Activated naive CD8-positive, alpha-beta T cell treated with anti-CD3 and anti-CD28 coated beads, Interleukin-2, amount 10 ng/mL, durations not matched to agents 7 days and 5 days (primary cell): ENCODE measurements at places on chromosomes 12 and 14.

DNA sequence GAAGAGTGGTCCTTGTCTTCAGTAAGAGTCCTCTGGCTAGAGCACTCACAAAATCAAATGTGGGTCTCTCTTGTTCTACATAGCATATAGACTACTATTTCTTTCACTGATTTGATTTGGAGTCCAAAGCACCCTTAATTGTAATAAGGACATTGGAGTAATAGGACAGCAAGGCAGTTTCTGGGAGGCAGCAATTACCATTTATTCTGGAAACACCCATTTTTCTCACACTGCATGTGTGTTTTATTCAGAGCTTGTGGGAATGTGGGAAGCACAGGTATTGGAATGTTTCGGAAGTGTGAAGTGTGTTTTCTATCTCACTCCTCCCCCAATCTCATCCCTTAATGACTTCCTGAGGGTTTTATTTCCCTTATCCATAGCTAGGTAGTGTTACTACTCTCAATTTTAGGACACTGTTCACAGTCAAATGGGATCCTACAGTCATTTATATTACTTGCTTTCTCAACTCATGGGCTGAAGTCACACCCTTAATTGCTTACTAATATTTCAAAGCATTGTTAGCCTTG lies 20.2 kb downstream of the PCBP2 start:
- DNase-seq = no peak
- peaks cover 38% of the 10 kb centered on the region for H3K36me3 ChIP-seq
- H3K4me1 ChIP-seq = peaks cover 38% of the 10 kb centered on the region
- no peak overlapping the region for H3K27ac ChIP-seq

GRCh38 chr14:92586963-92587699 lies 73.5 kb downstream of the RIN3 start:
- peaks cover 79% of the 10 kb centered on the region for H3K4me1 ChIP-seq
- no peaks in the 10 kb centered on the region for H3K27me3 ChIP-seq
- DNase-seq = peak; percentile 42
- H3K36me3 ChIP-seq = peaks cover 58% of the 10 kb centered on the region

DNA sequence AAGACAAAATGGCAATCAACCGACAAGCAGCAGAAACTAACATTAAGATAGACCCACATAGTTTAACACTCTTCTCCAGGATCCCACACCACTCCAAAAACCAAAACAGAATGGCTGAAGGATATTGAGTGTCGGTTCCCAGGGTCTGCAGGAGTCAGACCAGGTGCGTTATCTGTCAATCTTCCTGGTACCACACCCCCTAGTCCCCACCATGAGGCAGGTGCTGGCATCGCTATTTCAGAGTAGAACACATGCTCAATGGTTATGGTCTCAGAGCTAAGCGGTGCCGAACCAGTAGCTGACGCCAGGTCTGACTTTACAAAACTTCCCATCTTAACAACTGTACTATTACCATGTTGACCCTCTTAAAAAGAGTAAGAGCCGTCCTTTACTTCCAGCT lies 10.2 kb downstream of the STX2 start:
- H3K36me3 ChIP-seq = peaks cover 2% of the 10 kb centered on the region
- no peak for DNase-seq
- H3K27ac ChIP-seq = no peak overlapping the region
- no peak overlapping the region for H3K4me3 ChIP-seq
- H3K4me1 ChIP-seq = peaks cover 10% of the 10 kb centered on the region

DNA sequence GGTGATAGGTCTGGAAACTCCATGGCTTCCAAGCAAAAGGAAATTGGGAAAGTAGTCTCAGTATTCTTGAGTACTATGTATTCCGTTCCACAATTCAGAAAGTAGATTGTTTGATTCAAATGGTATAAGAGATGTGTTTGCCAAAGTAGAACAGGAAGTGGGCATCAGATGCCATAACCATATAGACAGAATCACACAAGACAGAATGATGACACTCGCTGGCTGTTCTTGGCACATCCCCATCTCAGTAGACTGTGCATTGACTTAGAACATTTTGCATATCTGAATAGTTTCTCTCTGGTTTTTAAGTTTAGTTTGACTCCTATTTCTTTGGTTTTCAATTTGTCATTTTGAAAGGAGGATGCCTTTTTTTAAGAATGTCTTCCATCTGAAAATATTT lies 221.1 kb upstream of the RGS6 start:
- H3K4me1 ChIP-seq = peaks cover 12% of the 10 kb centered on the region
- DNase-seq = no peak
- peak overlapping the region; percentile 55 for H3K27ac ChIP-seq
- H3K36me3 ChIP-seq = peaks cover 41% of the 10 kb centered on the region
- no peaks in the 10 kb centered on the region for H3K27me3 ChIP-seq

DNA sequence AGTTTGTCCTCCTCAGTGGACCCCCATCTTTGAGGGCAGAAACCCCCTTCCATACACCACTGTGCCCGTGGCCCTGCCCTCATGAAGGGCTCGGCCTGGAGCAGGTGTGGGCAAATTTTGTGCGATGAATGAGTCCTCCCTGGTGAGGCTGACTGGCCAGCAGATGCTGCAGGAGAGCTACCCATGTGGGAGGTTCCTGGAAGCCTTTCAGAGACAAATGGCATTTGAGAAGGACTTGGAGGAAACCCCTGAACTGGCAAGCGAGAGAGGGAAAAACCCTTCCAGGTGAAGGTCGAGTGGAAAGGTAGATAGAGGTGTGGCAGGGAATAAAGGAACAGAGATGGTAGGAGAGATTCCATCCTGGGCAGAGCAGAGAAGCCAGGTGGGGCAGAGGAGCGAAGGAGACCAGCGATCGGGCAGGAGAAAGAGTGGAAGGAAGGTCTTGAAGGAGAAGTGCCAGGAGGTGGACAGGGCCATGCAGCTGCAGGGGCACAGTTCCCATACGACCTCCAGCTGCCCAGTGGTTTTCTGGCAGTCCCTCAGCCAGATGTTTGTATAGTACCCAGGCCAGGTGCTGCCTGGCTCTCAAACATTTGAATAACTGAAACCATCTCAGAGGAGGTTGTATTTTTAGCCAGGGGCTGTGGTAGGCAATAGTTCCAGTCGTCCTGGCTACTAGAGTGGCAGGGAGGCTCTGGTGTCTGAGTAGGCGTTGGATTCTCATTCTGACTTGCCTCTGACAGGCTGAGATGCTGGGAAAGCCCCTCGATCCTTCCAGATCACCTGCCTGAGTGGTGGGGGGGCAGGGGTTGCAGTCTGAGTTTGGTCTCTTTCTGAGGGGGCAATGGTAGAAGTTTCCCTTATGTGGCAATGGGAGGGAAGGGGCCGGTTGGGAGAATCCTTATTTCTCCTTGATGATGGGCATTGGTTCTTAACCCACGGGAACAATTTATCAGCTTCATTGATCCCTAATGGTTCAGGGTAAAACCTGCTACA lies 40.1 kb downstream of the FBXL14 start:
- no peak overlapping the region for H3K4me3 ChIP-seq
- no peaks in the 10 kb centered on the region for H3K36me3 ChIP-seq
- no peaks in the 10 kb centered on the region for H3K4me1 ChIP-seq
- H3K27me3 ChIP-seq = peaks cover 13% of the 10 kb centered on the region

DNA sequence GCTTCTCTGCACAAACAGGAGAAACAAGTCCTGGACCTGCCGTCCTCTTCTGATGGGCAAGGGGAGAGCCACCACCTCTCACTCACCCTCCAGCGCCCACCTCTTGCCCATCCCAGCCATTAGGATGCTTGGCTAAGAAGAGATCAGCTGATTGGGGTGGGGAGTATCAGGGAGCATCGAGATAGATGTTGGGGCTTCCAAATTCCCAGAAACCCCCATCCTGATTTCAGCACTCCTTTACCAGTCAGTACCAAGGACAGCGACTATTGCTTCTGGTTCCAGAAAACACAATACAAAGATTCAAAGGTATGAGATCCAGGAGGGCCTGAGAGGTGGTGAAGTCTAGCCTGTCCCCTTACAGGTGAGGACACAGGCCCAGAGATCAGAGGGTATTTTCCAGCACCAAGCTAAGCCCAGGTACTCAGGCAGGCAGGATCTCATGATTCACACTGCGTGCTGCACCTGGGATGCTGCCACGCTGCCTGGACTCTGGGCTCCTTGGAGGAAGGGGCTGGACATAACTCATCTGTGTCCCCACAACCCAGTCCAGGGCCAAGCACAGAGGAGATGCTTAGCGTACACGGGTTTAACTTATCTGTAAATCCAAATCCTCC lies 76.6 kb downstream of the TUNAR start:
- DNase-seq = no peak
- H3K4me3 ChIP-seq = no peak overlapping the region
- H3K4me1 ChIP-seq = no peaks in the 10 kb centered on the region
- H3K36me3 ChIP-seq = no peaks in the 10 kb centered on the region

DNA sequence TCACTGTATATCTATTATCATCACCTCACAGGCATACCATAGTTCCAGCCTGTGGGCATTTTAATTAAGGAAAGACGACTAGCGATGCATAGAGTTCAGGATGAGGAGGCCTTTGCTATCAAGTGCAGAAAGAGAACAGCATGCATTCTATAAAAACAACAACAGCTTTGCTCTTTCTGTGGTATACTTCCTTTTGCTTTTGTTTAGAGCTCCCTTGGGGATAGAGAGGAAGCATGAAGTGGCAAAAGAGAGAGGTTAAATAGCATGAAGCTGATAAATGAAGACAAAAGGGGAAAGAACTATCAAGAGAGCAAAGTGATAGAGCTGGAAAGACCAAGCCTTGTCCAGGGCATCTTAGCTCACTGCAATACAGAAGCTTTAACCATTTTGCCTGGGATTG lies 23.5 kb downstream of the IFNG-AS1 start:
- peaks cover 5% of the 10 kb centered on the region for H3K36me3 ChIP-seq
- no peaks in the 10 kb centered on the region for H3K27me3 ChIP-seq
- peaks cover 2% of the 10 kb centered on the region for H3K4me1 ChIP-seq
- no peak overlapping the region for H3K4me3 ChIP-seq
- DNase-seq = no peak

GRCh38 chr12:77352946-77353345 lies 287.6 kb upstream of the E2F7 start:
- no peak overlapping the region for H3K27ac ChIP-seq
- no peaks in the 10 kb centered on the region for H3K36me3 ChIP-seq
- no peaks in the 10 kb centered on the region for H3K4me1 ChIP-seq
- DNase-seq = no peak

DNA sequence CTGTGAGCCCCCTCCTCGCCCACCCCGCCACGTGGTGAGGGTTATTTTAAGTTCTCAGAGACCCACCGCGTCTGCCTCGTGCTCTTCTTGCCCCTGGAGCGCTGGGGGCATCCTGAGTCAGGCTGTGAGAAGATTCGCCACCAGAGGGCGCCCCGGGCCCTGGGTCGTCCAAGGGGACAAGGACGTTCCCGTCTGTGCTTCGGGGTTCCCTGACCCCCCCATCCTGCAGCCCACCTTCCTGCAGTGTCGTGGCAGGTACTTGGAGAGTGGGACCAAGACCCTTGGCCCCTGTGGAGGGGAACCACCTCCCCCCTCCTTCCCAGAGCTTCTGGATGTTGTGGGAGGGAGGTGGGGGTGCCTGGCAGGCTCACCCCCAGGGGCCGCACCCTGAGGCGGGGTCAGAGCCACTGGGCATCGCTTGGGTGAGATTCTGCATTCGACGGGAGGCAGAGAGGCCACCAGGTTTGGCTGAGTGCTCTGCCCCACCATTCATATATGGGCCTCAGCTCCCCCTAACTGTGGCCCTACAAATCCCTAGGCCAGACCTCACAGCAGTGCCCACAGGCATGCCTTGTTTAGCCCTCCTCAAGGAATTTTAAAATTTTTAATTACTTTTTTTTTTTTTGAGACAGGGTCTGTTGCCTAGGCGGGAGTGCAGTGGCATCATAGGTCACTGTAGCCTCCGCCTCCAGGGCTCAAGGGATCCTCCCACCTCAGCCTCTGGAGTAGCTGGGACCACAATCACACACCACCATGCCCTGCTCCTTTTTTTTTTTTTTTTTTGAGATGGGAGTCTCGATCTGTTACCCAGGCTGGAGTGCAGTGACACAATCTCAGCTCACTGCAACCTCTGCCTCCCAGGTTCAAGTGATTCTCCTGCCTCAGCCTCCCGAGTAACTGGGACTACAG lies 17.0 kb downstream of the RHOF start:
- peaks cover 7% of the 10 kb centered on the region for H3K4me1 ChIP-seq
- no peak overlapping the region for H3K4me3 ChIP-seq
- peaks cover 7% of the 10 kb centered on the region for H3K36me3 ChIP-seq
- no peaks in the 10 kb centered on the region for H3K27me3 ChIP-seq
- peak; percentile 95 for DNase-seq

GRCh38 chr12:101566318-101566717 lies 28.5 kb upstream of the MYBPC1 start:
- no peak for DNase-seq
- peaks cover 2% of the 10 kb centered on the region for H3K27me3 ChIP-seq
- peaks cover 3% of the 10 kb centered on the region for H3K4me1 ChIP-seq

DNA sequence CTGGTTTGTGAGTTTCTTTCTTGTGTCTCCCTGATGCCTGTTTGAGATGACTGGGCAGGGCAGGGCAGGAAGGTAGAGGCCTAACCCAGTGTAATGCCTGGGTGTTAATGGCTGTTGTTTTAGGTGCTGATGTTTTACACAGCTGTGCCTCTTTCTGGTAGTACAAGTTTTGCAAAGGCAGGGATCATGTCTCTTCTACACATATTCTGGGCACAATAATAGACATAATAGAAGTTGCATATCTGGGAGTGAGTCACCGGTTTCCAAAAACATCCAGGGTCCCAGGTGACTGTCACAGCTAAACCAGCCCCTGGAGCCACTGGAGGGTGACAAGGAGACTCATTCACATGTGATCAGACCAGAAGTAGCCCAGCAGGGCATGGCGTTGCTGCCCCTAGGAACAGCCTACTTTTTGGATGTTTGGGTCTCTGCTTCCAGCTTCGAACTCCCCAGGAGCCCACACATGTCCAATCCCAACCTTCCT lies 18.1 kb downstream of the TPCN1 start:
- DNase-seq = no peak
- H3K4me3 ChIP-seq = no peak overlapping the region
- H3K4me1 ChIP-seq = peaks cover 7% of the 10 kb centered on the region
- H3K36me3 ChIP-seq = peaks cover 10% of the 10 kb centered on the region
- H3K27me3 ChIP-seq = no peaks in the 10 kb centered on the region

- no peak overlapping the region for H3K4me3 ChIP-seq
- DNase-seq = no peak
- peaks cover 3% of the 10 kb centered on the region for H3K4me1 ChIP-seq
Observed at GRCh38 chr12:121154793-121155375, 22.2 kb downstream of the P2RX7 start.

- H3K4me3 ChIP-seq = no peak overlapping the region
- peaks cover 2% of the 10 kb centered on the region for H3K4me1 ChIP-seq
- no peak for DNase-seq
- H3K36me3 ChIP-seq = peaks cover 21% of the 10 kb centered on the region
- no peaks in the 10 kb centered on the region for H3K27me3 ChIP-seq
- H3K27ac ChIP-seq = no peak overlapping the region
Observed at GRCh38 chr14:73381380-73382013, 76.8 kb downstream of the NUMB start.
